ENCODE measurements at places on chromosomes 2 and 18.

DNA sequence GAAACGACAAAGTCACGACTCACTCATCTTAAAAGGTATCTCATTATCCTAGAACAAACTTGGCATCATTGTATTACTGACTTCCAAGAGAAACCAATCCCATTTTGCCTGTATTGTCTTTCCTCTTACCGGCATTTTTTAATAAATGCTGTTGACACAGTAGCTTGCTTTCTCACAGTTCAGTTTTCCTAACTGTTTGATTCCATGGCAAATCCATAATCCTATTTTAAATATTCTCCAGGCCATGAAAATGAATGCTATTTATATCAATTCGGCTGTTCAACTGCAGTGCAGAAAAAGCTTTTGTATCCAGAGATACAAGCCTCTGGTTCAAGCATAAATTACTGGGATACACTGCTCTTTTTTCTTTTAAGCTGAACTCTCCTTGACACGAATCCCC is 1241.9 kb downstream of the DPP10 start:
- DNase-seq, result no peak

DNA sequence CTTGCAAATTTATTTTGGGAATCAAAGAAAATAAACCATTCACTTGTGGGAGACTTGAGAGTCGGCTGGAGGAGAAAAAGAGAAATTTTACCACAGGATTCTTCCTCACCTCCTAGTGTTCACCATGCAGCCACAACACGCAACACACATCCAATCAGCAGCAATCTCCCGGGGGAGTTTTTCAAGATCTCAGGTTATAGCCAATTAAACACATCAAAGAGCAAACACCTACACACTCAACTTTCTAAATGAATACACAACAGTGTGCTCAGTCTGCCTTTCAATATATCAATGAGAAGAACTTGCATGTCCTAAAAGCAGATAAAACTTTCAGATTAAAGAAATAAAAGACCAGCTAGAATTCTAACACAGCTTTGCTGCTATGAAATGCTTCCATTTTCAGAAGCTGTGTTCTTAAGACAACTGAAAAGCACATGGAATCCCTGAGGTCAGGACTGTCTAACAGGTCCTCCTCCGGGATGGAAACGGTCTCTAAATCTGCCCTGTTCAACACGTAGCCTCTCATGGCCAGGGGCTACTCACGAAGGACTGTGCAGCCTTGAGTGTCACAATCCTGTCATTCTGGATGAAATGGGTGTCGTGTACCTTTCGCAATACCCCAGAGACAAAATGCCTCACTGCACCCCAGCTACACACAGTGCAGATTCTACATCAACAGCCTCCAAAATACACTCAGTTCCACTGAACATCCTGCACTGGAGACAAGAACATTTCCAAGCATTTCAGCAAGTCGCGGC is 84.2 kb downstream of the ZNF516 start:
- no peak for DNase-seq

- no peak for DNase-seq
Measured at GRCh38 chr18:13450289-13451212, 232.0 kb downstream of the LDLRAD4 start.

DNA sequence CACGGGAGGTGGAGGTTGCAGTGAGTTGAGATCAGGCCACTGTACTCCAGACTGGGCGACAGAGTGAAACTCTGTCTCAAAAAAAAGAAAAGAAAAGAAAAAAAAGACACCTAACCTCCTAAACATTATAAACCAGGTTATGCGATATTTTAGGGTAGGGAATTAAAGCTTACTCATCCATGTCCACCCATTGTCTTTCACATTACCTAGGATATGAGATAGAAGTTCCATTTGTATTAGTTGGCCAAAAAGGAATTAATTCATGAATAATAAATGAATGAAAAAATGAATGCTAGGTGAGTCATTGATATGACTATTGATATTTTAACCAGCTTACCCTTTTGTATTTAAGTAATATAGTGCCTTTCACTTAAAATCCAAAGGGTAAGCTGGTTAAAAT is 132.9 kb downstream of the FAM161A start:
- no peak for DNase-seq

DNA sequence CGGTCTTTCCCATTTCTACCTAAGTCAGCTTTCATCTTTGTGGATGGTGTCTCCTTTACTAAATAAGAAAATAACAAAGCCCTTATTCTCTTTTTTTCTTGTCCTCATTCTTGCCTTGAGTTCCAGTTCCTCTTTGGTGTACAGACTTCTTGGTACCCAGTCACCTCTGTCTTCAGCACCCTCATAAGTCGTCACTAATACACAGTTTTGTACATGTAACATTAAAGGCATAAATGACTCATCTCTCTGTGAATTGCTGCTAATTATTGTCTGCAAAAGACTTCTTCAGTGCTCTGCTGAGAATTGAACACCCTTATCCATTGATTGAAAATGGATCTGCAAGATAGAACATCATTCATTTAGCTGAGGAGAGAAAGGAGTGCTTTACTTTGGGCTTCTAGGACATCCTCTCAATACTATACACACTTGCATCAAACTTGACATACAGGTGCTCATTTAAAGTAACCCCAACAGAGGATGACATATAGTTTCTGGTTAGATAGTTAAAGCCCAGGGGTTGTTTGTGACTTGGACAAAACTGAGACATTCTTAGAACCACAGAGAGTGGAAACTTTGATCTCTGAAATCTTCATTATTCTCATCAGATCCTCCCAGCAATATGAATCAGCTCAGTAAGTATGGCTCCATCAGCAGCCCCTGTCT is 97.0 kb downstream of the XRCC5 start:
- no peak for DNase-seq

DNA sequence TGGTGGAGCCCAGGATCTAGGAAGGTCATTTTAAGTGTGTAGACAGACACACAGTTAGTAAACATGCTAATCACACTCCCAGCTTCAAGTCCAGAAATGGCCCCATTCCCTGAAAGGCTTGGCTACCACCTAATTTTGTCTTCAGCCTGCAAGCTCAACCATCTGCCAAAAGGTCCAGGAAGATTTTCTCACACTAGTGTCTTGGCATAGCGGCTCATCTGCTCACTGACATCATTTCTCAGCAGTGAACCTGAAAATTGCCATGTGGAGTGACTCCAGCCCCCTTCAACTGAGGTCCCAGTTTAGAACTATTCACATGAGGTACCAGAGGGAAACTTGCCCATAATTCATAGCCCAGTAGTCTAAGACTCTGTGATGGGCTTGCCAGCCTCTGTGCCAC is 748.9 kb downstream of the LRP1B start:
- DNase-seq, result no peak

DNA sequence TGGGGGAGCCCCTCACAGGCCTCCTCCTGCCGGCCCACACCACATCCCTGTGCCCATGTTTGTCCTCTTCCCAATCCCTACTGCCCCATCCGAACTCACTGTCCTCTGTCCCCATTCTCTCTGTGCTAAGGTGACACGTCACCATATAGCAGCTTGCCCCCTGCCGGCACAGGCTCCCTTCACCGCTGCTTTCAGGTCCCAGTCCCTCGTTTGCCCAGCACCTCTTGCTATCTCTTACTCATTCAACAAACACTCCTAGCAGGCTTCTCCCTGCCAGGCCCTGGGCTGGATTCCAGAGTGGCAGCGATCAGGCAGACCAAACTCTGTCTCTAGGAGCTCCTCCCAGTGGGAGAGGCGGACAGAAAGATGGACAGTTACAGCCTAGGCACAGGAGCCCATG is 74.3 kb downstream of the TFCP2L1 start:
- no peak for DNase-seq

GRCh38 chr2:150400849-150401248 is 86.6 kb downstream of the RND3 start:
- DNase-seq, result no peak

DNA sequence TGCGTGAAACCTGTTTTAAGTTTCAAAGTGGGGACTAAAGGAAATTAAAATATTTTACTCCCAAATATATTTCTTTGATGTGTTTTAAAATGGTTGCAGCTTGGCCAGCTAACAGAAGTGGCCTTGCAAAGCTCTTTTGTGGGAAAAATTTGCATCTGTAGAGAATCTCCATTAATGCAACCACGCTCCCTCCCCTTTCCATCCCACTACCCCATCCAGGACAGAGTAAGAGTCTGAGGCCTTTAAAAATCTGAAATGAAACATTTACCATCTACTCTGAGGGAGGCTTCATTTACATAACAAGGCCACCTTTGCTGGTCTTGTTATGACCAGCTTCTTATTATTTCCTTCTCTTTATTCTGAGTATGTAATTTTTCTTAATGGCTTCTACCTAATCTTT is 63.5 kb downstream of the STAT4 start:
- DNase-seq, result no peak

DNA sequence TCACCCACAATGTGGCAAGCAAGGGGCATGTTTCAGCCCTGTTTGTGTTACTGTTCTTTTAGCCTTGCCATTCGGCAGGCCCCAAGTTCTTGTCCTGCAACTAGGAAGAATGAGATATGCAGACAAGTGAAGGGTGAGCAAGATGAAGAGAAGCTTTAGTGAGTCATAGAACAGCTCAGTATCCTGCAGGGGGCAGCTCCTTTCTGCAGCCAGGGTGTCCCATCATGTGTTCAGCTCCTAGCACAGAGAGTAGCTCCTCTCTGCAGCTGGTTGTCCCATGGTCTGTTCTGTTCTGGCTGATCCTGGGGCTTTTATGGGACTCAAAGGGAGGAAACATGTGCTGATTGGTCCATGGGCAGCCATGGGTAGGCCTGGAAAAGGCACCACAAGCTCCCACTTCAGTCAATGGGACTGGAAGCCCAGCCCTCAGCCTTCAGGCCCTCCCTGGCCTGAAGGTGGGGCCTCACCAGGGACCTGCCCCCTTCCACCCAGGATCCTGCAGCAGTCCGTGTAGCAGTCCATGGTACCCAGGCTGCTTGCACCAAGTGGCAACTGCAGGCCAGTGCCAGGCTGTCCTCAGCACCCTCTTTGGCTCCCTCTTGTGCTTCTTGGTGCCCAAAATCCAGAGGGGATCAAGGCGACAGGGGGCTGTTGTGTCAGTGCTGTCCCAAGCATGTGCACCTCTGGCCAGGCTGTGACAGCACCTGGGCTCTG is 326.4 kb downstream of the NR4A2 start:
- no peak for DNase-seq

DNA sequence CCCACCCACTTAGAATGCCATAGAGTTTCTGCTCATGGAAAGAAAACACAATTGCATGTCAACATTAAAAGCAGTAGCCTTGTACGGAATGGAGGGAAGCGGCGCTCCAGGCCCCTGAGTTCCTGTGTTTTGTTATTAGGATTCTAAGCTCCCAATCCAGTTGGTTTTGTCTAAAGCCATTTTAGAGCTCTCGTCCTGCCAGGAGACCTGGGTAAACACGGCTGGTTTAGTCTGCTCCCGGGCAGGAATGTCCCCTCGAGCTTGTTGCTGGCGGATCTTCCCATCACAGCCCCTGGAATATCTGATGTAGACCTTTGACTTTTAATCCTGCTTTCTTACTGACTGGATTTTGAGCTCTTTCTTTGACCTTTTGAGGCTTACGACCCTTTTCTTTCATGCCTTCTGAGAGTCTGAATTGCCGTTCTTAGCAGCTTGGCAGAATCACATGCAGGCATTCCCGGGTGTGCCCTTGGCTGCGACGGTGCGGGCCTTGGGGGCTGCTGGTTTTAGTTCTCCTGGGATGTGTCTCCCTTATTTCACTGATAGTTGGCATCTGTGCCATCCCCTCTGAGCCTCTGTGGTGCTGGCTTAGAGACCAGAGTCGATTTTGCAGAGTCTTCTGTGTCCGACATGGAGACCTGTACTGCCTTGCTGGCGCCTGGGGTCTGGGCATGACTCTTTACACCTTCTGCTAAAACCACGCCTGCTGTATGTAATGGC is 25.4 kb downstream of the GREB1 start:
- no peak for DNase-seq

DNA sequence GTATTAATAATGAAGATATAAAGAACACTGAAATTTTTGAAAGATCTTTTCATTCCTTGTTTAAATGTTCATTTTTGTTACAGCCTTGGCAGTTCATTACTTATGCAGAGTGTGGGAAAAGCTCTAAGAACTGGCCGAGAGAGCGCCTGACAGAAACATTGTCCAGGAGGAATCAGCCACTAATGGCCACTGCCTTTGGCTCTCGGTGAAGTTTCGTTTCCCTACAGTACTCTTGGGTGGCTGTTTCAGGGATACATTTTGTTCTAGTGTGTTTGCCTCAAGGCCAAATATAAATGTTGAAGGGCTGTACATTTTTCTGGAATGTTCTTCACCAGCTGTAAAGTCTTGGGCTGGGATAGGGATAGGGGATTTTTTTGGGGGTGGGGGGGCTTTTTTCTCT is 10.7 kb downstream of the SPTBN1 start:
- DNase-seq, result no peak

- DNase-seq, result no peak
Measured at GRCh38 chr2:202589582-202589949, 45.2 kb upstream of the FAM117B start.

DNA sequence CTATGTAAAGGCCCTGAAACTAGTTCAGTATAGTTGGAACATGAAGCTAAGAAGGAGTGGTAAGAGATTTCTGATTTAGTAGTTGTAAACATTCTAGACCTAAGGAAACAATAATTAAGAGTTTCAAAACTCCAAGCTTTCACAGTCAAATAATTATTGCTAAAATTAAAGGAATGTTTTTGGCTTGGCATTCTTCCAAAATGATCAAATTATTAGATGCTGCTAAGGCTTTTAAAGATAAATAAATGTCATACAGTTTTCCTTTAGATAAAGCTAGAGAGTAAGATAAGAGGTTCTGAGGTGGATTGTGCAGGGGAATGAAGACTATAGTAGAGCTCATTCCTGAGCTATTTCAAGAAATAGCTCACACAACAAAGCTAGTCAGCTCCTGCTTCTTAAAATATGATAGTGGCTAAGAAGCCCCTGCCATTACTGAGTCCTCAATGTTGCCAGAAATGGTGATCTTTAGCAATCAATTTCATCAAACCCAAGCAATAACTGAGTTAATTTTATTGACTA is 45.3 kb downstream of the ZC3H15 start:
- no peak for DNase-seq

- DNase-seq, result no peak
Measured at GRCh38 chr2:169819106-169819505, 5.6 kb downstream of the METTL5 start.

DNA sequence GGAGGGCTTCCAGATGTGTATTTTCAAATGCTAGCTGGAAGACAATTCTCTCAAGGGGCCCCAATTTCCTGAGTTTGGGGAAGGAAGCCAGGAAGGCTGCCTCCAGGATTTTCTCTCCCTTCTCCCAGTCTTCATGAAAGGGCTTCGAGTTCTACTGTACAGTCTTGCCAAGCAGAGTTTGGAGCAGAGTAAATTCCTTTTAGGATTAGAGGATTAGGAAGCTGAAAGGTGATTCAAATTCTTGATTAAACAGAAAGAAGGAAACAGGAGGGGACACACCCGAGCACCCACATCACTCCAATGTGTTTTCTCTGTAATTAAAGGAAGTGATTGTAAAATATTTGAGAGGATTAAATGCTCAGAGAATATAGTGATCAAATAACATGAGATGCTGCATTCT is 217.8 kb downstream of the SETBP1 start:
- DNase-seq, result peak; percentile 54
